ACHN (cell line): ENCODE measurements at places on chromosomes 3 and 15.

DNA sequence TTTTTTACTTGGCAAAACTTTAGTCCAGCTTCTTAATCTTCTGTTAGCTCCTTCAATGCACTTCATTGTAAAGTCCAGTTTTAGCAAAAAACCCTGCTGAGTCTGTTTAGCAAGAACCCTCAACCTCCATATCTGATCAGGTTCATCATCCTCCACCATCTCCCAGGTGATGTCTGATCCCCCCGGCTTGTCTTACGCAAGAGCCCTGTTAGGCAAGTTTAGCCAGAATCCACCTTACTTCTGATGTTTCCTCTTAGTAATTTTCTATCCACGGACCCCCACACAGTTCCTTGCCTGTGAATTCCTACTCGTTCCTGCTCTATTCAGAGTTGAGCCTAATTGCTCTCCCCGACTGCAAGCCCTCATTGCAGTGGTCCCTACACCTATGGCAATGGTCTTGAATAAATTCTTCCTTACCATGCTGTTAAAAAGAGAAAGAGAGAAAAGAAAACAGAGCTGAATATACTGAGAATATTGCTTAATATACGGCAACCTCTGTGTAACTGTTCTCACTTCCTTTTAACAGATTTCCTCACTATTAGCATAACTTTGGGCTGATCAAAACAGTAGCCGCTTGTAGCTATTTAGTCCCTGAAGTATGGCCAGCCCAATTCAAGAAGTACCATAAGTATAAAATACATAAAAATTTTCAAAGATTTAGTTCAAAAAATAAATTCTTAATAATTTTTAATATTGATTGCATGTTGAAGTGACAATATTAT lies 78.7 kb upstream of the MME start:
- no peak for DNase-seq

DNA sequence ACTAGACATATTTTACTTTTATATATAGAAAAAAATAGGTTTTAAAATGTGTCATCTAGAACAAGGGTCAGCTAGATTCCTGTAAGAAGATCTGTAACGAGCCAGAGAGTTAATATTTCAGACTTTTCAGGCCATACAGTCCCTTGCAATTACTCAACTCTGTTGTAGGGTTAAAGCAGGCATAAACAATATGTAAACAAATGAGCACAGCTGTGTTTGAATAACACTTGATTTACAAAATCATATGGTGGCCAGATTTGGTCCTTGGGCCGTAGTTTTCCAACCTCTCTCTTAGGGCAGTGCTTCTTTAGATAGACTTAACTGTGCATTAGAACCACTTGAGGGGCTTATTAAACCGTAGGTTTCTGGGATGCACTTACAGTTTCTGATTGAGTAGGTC lies 19.6 kb downstream of the LRRC57 start:
- DNase-seq = no peak

DNA sequence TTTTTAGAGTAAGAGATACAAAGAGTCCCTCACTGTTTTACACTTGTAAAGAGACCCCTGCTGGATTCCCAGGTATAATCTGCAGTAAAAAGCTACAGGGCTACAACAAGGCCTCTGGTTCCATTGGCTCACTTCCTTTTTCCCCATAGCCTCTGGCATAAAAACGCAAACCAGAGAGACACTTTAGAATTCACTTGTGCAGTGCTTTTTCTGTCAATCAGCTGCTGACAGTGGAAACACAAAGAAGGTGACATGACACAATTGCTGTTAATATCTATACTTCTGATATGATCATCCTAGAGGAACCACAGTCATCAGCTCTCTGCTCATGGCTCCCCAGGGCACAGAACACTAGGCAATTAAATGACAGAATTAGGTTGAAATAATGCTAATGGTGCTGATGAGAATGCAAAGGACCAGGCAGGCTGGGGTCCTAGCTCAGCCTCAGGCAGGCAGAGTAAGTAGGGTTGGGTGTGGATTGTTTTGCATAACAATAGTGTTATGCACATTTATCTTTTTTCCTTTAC lies 667.9 kb upstream of the CFAP20DC start:
- no peak for DNase-seq

DNA sequence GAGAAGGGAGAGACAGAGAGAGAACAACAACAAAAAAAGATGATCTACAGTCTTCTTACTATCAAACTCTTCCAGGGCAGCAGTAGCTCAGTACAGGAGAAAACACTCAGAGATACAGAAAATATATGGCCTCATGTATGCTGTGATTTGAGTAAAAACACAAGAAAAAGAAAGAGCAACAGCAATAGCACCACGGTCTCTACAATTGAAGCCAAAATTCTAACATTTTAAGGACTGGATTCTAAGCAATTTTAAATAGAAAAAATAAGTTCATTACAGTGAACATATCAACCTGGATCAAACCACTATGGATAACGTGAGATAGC lies 43.5 kb upstream of the ALCAM start:
- no peak for DNase-seq

GRCh38 chr15:80785335-80785734 lies 6.2 kb downstream of the CEMIP start:
- DNase-seq = no peak

- no peak for DNase-seq
Measured at GRCh38 chr3:127350172-127351050, 62.6 kb upstream of the PRR20G start.

DNA sequence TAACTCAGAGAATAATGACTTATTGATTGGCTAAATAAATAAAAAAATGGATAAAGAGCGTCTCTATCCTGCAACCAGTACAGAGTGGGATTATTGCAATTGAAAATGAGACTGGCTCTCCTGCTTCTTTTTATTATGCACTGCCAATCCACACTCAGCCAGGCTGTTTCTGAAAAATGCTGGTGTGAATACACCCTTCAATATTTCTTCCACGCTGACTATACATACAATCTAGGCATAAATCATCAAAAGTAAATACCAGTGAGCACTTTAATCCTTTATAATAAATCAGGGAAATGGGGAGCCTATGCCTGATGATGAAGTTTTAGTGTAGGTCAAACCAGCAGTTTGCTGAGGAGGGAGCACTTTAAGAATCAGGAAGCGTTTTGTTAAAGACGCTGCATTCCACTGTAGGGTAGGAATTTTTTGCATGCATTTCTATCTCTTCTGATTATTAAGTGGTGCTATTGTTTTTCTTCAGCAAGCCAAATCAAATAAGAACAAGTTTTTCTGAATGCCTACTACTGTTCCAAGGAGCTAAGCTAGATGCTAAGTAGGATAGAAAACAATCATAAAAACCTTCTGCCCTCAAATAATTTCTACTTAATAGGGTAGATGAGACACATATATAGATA lies 781.5 kb downstream of the TBL1XR1 start:
- no peak for DNase-seq

DNA sequence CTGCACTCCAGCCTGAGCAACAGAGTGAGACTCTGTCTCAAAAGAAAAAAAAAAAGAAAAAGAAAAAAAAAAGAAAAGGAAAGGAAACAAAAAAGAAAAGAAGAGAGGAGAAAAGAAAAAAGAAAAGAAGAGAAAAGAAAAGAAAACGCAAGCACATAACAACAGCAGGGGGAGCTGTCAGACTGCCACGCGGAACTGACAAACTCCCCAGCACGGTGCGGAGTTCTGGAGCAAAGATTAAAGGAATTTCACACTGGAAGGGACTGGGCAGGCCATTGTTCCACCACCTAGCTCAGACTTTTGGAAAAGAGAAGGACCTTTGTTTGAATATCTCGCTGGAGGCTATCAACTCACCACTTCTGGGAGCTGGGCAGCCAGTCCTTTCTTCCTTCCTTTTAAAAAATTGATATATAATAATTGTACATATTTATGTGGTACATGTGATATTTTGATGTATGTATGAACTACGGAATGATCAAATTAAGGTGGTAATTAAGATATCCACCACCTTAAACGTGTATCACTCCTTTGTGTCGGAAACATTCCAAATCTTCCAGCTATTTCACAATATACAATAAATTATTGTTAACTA lies 40.5 kb downstream of the DPPA2 start:
- DNase-seq = peak; percentile 44
